ENCODE measurements at places on chromosomes 7 and 10. TPM values are rescaled to one million over a fixed set of nuclear protein-coding genes. Genes with fewer than 3 reads are reported as not detected.

DGKI gene
- total RNA-seq: 1.3 TPM

DNA sequence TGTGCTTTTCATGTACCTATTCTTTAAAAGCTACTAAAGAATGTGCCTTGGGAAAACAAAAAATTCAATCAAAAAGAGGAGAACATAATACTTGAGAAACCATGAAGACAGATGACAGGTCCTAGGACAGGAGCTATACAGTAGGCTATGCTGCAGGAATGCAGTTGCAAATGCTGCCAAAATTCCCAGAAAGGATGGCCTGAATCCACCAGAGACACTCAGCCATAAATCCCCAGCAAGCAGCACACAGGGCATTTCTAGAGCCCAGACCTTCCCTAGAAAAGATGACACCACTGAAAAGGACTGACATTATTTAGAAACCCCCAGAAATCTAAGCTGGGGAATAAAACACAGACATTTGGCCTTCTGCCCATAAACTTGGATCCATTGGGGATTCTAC, 237.3 kb downstream of the C7orf25 start:
- no peak for DNase-seq

- no peak for DNase-seq
Measured at GRCh38 chr10:46077731-46078413, 31.8 kb upstream of the MSMB start.

DNA sequence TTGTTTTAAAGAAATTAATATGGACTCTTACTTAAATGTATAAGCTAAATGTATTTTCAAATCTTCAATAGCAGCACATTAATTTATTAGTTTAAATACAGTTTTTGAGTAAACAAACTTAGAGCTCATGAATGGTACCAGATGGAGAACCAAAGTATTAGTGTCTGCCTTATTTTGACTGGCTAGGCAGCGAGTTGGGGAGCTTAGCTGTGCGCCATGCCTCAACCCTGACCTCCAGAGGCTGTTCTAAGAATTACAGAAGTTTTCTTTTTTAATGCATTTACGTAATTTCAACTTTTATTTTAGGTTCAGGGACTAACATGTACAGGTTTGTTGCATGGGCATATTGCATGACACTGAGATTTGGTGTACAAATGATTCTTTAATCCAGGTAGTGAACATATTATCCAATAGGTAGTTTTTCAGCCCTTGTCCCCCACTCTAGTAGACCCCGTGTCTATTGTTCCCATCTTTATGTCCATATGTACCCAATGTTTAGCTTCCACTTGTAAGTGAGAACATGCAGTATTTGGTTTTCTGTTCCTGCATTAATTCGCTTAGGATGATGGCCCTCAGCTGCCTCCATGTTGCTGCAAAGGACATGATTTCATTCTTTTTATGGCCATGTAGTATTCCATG, 166.8 kb downstream of the IQUB start:
- DNase-seq: no peak

DNA sequence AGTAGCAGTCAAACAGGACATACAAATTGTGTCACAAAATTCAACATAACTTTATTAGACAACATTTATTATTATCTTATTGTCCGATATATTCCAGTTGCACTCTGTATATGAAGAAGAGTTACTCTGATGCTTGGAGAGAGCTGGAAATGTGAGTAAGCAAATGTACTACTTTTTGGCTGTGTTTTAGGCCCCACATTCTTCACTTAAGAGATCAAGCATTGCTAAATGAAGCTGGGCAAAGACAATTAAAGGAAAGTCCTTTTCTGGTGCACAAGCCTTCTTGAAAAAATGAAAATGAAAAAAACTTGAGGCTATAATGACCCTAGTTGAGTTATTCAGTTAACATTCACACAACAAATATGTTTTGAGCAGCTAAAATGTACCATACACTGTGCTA, 26.1 kb downstream of the MYPN start:
- no peak for DNase-seq

- DNase-seq: no peak
Measured at GRCh38 chr7:36181668-36182067, 28.6 kb downstream of the EEPD1 start.

GRCh38 chr7:57274535-57275283, 142.5 kb upstream of the ZNF479 start:
- DNase-seq: no peak

ZNF488 gene
- total RNA-seq: 0.42 TPM

Data from CD8-positive, alpha-beta memory T cell (primary cell).